Astrocyte of the spinal cord (primary cell): ENCODE measurements at places on chromosomes 11 and 22.
A peak's percentile ranks its signal among the peaks of the same experiment; 100 is the strongest.

- no peak for DNase-seq
These were observed 17.8 kb downstream of the PRR5L start for GRCh38 chr11:36313750-36314433.

- DNase-seq, result no peak
These were observed 19.1 kb downstream of the ETS1 start for GRCh38 chr11:128568166-128568778.

DNA sequence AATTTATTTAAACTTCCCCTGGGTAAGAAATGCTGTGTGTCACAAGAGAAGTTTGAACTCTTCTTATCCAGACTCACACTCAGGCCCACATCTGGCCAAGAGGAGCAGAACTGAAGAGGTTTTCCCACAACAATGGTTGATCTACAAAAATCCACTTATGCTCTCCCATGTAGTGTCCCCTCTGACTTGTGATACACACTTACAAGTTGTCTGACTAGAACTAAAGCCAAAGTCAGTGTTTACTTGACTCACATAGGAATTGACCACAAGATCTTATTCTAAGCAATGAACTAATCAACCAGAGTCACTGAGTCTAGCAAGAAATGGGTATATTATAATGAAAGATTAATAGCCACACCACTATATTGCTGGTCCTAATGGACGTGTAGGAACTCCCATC is 133.0 kb downstream of the ATG16L2 start:
- DNase-seq, result no peak

DNA sequence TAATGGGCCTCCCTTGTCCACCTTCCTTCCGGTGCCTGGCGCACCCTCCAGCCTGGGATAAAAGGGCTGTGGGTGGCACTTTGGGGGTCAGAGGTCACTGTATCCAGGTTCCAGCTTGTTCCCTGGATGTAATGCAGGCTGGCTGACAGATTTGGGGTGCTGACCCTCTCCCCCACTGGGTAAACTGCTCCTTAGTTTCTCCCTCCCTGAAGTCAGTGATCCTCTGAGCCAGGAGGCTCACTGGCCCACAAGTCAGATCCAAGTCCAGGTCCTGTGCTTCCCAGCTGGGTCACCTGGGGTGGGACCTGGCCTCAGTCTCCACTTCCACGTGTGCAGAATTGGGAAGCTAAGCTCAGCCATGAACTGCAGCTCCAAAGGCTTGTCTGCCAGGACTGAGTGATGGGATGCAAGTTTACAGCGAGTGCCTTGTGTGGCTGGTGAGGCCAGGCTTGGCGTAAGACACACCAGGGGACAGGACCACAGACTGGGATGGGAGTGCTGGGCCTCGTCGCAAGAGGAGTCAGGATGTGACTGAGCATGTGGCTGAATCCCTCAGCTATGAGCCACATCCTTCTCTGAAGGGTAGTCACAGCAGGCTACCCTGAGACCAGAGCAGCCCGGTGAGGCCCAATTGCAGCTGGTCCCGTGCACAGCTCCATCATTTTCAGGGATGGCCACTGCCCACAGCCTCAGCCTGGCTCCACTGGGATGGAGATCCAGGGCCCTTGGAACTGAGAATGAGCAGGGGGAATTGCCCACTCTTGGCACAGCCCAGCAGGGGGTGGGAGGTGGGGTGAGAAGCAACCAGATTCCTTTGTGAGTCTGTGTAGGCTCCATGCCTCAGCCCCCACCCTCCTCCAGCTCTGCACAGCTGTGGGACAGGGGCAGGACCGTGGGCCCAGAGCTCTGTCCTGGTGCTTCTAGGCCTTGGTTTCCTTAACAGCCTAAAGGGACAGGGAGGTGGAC is 7.2 kb downstream of the SHISA8 start:
- DNase-seq, result peak; percentile 17

GRCh38 chr11:74318241-74318932 is 6.9 kb upstream of the P4HA3 start:
- DNase-seq, result peak; percentile 88

DNA sequence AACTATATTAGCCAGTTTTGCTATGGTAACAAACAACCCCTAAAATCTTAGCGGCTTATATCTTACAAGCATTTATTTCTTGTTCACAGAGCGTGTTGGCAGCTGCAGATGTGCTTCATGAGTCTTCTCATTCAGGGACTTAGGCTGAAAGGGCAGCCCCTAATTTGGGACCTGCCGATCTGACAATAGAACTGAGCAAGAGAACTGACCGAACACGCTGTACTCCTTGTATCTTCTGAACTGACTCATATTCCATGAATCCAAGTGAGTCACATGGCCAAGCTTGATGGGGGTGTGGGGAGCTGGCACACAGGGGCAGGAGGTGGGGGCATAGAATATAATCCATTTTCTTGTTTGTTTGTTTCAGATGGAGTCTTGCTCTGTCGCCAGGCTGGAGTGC is 481.7 kb upstream of the CADM1 start:
- no peak for DNase-seq
